ENCODE measurements at places on chromosomes 11 and 22. TPM values are rescaled to one million over a fixed set of nuclear protein-coding genes. Genes with fewer than 3 reads are reported as not detected.

DNA sequence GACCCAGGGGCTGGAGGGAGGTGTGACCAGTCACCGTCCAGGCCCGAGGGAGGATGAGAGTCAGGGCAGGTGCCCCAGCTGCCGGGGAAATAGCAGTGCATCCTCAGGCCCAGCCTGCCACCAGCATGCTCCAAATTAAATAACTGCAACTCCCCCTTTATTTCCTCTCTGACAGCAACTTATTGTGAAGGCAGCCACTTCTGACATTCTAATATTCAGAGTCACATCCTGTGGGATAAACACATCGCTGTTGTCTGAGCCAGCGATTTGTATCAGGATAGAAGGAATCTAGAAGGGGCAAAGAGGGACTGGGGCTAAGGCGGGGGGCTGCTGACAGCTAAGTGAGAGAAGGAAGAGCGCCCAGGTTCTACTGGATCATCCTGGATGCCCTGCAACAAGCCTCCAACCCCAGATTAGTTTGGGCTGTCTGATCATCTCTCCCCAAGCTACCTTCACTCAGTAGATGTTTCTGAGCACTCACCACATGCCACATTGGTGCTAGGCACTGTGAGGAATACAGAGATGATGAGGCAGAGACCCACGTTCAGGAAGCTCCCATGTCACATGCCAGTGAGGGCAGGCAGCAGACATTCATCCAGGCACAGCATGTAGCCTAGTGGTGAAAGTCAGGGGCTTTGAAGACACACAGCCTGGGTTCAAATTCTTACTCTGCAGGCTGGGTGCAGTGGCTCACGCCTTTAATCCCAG is 214.1 kb downstream of the BUD13 start:
- peak; percentile 49 for DNase-seq

The SCO2 gene
- total RNA-seq, result 4.9 TPM

GRCh38 chr11:8671193-8671612 is 11.3 kb downstream of the TRIM66 start:
- DNase-seq, result peak; percentile 98

DNA sequence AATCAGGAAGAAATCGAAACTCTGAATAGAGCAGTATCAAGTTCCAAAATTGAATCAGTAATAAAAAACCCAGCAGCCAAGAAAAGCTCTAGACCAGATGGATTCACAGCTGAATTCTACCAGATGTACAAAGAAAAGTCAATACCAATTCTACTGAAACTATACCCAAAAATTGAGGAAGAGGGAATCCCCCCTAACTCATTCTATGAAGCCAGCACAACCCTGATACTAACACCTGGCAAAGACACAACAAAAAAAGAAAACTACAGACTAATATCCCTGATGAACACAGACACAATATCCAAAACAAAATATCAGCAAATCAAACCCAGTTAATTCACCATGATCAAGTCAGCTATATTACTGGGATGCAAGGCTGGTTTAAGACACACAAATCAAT is 97.7 kb downstream of the ZC3H12C start:
- no peak for DNase-seq

The MFRP gene
- total RNA-seq, result not detected

DNA sequence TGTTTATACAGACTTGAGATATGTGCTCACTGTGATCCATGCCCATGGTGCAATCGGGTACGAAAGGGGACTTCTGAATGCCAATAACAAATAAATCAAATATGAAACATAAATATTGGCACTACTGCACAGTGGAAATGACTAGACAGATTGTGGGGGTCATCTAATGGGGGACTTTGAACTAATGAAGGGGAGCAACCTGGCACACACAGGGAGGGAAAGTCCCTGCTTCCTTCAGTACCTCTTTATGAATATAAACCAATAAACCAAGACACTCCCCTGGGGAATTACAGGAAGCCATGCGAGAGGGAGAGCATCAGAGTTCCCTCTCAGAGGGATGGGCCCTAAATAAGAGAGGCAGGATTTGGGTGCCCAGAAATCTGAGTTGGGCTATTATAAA is 21.1 kb downstream of the MIF start:
- no peak for DNase-seq

DNA sequence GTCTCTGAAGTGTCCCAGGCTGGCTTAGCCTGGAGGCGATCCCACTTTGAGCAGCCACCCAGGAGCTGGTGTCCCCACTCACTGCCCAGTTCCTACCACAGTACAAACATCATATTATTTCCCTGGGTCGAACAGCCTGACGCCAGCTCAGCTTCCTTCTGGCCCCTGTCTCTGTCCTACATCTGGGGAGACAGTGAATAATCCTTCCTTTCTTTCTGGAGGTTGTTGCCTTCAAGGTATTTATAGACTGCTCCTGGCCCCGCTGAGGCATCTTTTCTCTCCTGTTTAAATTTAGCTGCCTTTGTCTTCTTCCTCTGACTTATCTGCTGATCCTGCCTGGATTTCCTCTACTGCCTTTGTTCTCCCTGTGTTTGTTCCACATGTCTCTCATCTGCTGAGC is 56.8 kb upstream of the LRRC55 start:
- DNase-seq, result no peak

The LRRC56 gene
- 0.65 TPM for total RNA-seq

GRCh38 chr11:40227730-40228129 is 1231.7 kb downstream of the LRRC4C start:
- DNase-seq, result no peak

The KRTAP5-2 gene
- total RNA-seq, result not detected

- DNase-seq, result no peak
Measured at GRCh38 chr11:123570939-123571580, 83.4 kb downstream of the SCN3B start.

DNA sequence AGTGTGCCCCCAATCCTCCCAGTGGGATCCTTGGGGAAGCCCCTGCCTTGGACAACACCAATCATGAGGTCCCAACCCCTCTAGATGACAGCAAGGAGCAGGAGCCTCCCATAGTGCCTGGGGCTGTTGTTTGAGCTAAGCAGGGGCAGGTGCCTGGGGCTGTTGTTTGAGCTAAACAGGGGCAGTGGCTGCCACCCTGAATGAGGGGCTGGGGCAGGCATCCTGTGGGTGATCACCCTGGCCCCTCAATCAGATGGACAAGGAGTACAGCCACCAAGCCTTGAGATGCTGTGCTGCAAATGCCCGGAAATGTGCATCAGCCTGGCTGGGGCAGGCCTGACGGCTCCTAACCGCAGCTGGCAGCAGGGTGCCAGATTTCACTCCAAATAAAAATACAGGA is 66.7 kb downstream of the MYEOV start:
- DNase-seq, result no peak

DNA sequence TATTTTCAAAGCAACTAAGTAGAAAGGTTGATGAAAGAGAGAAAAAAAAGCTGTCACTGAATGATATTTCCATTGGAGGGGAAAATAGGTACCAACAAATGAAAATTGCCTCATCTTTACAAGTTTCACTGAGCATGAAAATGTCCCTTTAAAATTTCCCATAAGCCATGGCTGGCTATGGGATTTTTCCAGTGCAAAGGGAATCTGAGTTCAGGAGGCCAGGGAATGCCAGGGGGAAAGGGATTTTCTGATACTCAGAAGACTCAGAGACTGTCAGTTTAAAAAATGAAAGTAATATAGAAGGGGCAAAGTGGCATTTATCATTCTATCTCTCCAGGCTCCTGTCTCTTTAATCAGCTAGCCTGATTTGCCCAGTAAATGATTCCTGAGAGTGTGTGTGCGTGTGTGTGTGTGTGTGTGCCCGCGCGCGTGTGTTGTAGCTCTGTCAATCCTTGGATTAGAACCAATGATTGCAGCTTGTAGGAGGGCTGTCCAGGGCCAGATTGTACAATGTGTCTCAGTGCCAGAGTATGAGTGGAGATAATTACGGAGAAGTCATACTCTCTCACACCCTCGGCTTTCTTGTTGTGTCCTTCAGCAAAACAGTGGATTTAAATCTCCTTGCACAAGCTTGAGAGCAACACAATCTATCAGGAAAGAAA is at the start of gene NTM:
Gene NTM, plus strand, starts transcription at position 526 of the 662 bp plus-strand sequence.
- DNase-seq, result peak; percentile 11

GRCh38 chr11:129939510-129939909 is 44.1 kb upstream of the NFRKB start:
- no peak for DNase-seq

The CLTCL1 gene
- 9.7 TPM for total RNA-seq

DNA sequence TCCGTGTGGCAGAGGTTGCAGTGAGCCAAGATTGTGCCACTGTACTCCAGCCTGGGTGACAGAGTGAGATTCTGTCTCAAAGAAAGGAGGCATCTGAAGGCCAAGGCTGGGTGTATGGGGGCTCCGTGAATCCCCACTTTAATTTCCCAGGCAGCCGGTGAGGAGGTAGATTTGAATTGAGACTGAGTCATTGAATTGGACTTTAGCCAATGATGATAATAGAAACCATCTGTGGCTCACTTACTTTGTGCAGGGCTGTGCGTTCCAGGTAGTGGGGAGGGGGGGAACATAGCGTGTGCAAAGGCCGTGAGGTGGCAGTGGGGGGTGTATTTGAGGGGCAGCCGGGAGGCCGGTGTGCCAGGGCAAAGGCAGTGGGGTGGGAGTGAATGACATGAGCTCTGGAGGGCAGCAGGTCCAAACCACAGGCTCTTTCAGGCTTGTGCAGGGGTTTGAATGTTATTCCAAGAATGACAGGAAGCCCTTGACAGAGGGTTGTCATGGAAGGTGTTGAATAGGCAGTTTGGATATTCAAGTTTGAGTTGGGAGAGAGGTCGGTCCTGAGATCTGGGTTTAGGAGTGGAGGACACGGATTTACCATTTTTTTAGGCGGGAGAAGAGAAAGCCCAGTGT is 6.1 kb downstream of the ARHGAP8 start:
- peak; percentile 44 for DNase-seq

DNA sequence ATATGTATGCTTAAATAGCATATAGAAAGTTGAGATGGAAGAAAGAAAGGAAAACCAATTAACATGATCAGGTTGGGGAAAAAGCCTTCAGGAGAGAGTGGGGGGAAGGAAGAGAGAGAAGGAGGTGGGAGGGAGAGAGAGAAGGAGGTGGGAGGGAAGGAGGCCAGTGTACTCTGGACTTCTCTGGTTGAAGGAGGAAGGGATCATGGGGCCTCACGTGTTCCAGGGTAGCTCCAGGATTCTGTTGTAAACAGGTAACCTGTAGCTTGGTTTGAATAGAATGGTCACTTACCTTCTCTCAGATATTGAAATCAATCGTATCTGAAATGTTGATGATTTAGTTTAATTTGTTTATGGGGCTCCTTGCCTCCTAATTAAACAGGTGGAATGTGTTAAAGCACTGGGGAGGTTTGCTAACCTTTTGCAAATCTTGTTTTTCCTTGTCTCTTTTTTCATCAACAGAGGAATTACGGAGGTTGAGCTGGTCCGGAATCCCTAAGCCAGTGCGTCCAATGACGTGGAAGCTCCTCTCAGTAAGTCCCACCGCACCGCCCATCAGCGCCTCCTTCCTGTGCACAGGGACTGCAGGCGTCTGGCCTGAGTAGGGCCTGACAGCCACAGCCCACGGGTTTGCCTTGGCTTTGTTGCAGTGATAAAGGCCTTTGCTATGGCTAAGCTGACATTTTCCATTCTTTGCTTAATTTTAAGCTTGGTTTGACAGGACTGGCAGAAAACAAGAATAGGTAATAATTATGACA is 115.9 kb downstream of the TBC1D22A start:
- DNase-seq, result no peak

GRCh38 chr22:46467006-46467405 is 70.4 kb downstream of the CELSR1 start:
- no peak for DNase-seq

GRCh38 chr11:67030976-67031375 is 8.0 kb downstream of the SYT12 start:
- DNase-seq, result no peak

The MMP11 gene
- 2.2 TPM for total RNA-seq

- no peak for DNase-seq
Measured at GRCh38 chr22:41842996-41843970, 10.4 kb downstream of the SREBF2 start.

GRCh38 chr11:70733327-70734325 is 335.3 kb downstream of the CTTN start:
- no peak for DNase-seq

GRCh38 chr11:34274712-34275398 is 83.0 kb downstream of the ABTB2 start:
- peak; percentile 96 for DNase-seq

DNA sequence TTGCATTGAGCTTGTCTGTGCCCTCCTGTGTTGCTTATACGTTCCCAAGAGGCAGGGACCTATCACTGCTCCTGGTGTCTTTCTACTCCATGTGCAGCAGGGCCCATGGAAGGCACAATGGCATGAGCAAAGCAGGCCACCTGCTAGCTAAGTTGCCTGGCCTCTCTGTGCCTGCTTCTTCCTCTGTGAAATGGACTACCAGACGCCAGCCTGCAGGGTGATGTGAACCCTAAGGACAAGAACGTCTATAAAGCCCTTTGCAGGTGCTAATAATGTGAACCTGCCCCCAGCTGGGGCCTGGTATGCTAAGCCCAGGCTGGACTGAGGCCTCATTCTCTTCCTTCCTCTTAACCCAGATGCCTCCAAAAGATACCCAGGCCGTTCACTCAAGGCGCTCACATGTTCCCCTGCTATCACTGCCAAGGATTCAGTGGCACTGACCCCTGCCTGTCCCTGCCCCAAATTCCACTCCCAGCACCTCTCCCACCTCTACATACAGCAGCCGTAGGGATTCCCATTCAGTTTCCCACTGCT is 4.0 kb downstream of the GUCD1 start:
- no peak for DNase-seq

- no peak for DNase-seq
Measured at GRCh38 chr11:60933416-60934123, 9.3 kb downstream of the TMEM132A start.

The OR52N4 gene
- total RNA-seq, result not detected

- DNase-seq, result peak; percentile 67
Measured at GRCh38 chr11:103608566-103608965, 427.9 kb upstream of the DDI1 start.

The SPA17 gene
- total RNA-seq, result 8.9 TPM

The PRAME gene
- total RNA-seq, result not detected

- peak; percentile 19 for DNase-seq
Measured at GRCh38 chr11:66070604-66071380, 720 bp downstream of the PACS1 start.
